AG04450 (cell line): ENCODE measurements at places on chromosomes 3 and 15.

GRCh38 chr3:168839653-168840052, 743.9 kb upstream of the GOLIM4 start:
- no peak for DNase-seq

DNA sequence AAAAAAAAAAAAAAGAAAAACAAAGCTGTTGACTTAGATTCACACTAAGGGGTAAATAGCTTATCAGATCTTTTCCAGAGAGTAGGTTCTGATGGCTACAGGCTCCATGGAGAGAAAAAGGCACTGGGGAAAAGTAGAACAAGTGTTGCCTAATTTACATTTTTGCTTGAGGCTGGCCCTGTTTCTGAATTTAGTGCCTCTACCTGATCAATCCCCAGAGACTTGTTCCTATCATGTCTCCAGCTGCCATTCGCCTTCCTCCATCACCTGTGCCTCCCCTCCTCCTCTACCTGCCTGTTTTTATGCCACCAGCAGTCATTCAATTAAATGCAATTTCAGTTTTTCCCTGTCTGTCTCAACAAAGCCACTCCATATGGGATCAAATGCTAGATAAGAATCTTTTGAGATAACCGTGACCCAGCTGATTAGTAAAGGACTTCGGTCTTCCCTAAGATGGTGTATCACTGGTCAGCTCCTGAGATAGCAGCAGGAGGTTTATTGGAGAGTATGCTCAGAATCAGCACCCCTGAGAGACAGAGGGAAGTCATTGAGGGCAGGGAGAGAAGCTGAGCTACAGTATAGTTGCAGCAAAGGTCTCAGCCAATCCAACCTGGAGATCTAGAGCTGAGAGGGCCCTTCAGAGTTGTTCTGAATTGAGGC, 88.1 kb upstream of the GADL1 start:
- DNase-seq, result no peak

- no peak for DNase-seq
These were observed 25.3 kb downstream of the LOXL1 start for GRCh38 chr15:73951601-73952000.

DNA sequence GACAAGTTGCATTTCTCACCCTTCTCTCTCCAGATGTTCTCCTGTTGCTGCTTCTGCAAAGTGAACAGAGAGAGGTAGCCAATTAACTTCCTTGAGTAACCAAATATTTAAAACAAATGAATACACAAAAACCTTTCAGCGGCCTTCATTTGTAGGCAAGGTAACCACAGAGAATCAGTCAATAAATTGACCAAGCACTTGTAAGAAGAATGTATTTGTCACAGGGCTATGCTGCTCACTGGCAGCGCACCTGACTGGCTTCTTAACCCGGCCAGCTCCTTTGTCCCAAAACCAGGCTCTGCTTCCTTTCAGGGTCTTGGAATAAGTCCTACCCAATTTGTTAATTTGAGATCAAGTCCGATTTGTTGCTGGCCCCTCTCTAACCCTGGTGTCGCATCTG, 43.5 kb upstream of the STXBP5L start:
- DNase-seq, result no peak

GRCh38 chr3:121542924-121543323, 2.9 kb downstream of the POLQ start:
- no peak for DNase-seq

DNA sequence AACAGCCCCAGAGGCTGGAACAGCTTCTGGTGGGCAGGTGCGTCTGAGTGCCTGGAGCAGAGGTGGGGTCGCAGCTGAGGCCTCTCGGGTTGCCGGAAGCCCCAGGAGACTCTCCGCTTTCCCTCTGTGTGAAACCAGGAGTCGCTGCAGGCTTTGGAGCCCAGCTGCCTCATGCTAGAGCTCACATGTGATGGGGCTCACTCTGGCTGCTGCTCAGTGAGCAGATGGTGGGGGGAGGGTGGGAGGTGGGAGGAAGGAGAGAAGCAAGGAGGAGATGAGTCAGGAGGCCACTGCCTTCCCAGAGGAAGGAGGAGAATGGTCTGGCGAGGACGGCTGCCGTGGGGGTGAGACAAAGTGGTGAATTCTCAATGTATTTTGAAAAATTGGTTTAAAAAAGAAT, 290.1 kb upstream of the CHRNA7 start:
- DNase-seq, result no peak

DNA sequence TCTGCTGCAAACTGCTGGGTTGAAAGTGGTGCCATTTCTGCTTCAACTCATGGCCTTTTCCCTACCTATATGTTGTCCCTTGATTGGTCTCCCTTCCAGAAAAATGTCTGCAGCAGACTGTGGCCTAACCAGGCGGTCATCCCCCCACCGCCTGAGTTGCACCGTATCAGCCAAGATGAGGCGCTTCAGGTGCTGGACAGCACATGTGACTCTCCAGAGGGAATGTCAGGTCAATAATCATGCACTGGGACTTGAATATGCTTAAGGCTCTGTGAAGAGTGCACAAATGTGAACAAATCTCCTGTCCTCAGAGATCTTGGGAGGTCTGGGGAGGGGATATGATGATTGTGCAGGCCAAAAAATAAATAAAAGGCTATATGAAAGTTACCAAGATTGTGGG, 32.2 kb downstream of the LRTM1 start:
- DNase-seq, result no peak

- DNase-seq, result no peak
These were observed 32.1 kb upstream of the CLASP2 start for GRCh38 chr3:33750211-33750548.

DNA sequence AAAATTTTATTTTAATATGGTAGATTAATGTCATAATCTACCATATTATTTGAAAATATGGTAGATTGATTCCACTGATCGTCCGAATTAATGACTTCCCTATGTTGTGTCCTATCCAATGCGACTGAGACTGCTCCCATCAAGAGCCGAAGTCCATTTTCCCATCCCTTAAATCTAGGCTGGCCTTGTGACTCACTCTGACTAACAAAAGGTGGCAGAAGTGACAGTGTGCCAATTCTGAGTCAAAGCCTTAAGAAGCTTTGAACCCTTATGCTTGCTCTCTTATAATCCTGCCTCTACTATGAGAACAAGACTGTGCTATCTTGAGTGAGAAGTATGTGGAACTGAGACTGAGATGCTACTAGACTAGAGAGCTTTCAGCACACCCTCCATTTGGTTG, 387.2 kb downstream of the ROBO1 start:
- no peak for DNase-seq
